ENCODE measurements at places on chromosomes 12 and 14.

DNA sequence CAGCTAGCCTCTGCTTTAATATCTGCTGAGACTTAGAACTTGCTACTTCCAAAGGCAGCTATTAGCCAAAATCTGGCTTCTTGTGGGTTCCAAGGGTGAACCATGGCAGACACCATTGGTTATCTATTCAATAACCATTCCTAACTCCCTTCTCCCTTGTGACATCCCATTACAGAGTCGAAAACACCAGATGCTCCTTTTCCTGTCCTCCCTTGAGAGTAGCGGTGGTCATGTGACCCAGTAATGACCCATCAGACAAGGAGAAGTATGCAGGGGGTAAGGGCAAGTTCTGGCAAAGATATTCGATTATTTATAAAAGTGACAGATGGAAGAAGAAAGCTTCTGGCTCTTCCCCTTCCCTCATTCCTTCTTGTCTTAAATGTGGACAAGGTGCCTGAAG, 20.1 kb downstream of the TGFB3 start:
- no peak for DNase-seq

GRCh38 chr12:28908646-28909045, 240.4 kb upstream of the FAR2 start:
- no peak for DNase-seq

- DNase-seq, result no peak
Measured at GRCh38 chr12:106769546-106769945, 4.9 kb upstream of the RIC8B start.

DNA sequence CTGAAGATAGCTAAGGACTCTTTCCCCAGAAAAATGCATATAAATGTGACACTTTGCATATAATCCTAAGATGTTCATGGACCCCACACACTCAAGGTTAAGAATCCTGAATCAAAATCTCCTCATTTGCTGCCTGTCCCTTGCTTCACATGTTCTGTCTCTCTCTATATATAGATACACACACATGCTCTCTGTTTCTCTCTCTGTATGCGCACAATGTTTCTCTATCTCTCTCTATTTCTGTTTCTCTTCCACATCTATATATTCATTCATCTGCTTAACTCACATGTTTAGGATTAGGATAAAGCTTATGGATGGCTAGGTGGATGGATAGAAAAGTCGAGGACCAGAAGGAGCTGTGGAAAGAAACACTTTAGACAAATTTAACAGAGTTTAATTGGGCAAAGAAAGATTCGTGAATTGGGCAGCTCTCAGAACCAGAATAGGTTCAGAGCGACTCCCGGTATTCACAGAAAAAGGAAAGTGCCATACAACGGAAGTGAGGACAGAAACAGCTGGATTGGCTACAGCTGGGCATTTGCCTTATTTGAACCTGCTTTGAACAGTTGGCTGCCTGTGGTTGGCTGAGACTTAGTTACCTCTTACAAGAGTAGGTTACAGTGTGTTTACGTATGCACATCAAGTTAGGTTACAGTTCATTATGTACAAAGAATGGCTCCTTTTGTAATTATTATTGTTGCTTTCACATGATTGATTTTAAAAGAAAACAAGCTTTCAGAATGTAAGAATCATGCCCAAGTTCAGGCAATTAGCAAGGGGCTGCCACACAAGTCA, 57.6 kb downstream of the EMP1 start:
- no peak for DNase-seq

- no peak for DNase-seq
Measured at GRCh38 chr14:64506721-64507120, 2.2 kb downstream of the ZBTB1 start.

DNA sequence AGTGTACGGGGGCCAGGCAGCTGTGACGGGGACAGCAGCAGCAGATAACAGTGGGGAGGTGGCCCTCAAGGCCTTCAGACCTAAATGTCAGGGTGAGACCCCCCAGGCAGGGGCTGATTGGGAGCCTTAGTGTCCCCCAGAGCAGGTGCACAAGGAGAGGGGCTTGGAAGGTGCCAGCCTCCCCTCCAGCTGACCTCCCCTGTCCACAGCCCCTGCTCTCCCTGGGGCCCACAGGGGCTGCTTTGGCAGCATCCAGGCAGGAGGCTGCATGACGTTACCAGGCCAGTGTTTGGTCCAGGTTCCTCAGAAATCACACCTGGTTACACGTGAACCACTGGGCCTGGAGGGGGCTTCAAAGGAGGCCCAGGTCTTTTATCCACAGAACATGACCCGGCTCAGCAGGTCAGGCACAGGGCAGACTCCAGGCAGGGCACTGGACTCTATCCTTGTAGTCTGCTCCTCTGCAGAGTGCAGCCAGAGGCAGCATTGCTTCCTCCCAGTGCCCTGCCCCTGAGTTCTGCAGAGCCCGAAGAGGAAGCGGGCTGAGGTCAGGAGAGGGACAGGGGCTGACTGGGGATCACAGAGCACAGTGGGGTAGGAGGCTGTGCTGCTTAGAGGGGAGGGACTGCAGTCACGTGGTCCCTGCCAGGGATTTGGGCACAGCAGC, 2.6 kb upstream of the TRMT61A start:
- DNase-seq, result no peak

DNA sequence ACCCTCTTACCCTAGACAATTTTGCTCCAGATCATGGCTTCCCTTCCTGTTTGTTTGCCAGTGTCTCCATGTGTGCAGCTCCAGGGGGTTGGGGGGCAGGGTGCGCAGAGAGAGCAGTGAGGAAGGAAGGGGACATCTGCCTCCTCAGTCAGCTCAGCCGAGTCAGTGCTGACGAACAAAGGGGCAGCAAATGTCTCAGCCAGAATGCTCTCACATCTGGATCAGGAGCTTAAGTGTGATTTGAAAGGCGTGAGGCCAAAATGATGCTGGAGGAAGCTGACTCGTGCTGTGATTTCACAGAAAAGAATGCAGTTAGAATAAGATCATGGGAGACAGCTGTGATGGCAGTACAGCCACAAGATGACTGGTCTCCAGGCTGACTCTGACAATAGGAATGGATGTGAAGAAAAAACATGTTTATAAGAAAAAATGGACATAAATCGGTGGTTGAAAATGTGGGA, 27.1 kb upstream of the CDK17 start:
- DNase-seq, result no peak

GRCh38 chr12:109191621-109192250, 75.3 kb downstream of the ACACB start:
- DNase-seq, result no peak

DNA sequence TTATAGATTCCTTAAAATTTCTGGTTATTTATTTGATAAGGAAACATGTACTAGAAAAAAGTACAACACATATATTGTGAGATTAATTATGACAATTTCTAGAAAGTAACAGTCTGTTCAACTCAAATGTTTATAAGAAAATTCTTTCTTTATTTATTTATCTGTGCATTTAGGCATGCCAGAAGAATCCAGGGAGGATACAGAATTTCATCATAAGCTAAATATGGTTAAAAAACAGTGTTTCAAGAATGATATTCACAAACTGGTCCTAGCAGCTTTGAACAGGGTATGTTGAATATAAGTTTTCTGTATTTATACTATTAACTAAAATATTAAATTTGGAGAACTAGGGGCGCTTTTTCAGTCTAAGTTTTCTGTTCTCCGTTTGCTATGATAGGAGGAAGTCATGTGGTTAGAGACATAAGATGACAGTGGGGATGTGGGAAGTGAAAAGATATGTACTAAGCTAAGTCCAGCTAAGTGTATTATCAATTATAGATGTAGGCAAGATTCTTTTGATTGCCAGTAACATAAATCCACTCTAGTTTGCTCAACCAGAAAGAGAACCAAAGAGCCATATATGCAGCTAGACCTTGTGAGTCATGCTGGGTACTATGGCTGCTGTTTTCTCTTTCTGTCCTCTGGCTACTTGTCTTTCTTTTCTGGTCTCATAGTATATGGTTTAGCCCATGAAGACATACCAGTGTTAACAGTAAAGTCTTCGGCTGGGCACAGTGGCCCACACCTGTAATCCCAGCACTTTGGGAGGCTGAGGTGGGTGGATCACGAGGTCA, 39.0 kb downstream of the LRRK2 start:
- no peak for DNase-seq

DNA sequence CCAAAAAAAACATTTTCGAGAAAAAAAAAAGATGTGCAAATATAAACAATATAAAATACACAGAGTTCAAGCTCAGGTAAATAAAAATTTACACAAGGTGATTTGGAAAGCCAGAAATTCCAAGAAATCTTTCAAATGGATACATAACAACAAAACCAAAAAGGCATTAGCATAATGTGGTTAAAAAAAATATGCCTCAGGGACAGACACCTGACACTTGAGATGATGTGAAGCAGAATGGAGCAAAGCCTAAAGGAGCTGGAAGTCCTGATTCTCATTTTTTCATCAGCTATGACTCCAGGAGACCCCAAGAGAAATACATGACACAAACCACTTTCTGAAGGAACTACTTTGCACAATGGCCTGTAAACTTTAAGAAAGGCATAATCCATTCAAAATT, 98.6 kb downstream of the PPP2R5E start:
- no peak for DNase-seq

DNA sequence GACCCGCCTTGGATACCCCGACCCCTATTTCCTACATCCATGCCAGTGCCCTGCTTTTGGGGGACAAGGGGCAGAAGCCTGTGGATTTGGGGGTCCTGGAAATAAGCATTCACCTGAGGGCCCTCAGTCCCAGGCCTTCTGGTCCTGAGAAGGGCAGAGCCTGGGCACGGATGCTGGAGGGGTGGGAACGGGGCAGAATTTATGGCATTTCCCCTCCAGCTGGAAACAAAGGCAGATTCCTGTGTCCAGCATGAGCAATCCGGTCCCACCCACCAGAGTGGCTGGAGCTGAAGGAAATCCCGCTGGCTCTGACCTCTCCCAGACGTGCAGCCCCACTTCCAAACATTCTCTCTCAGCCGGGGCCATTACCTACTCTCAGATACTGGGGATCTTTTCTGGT, 9.3 kb downstream of the ANKRD33 start:
- no peak for DNase-seq

DNA sequence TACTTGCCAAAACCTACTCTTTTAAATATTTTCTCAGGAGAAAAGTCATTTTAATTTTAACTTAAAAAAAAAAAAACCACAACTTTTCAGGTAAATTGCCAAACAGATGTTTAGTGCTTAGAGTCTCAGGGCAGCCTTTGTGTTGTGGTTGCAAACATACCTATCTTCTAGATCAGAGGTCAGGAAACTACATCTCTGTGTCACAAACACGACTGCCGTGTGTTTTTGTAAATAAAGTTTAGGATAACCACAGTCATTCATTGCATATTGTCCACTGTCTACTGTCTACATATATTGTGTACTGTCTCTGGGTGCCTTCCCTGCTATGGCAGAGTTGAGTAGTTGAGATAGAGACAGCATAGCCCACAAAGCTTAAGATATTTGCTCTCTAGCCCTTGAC, 48.9 kb downstream of the DYRK2 start:
- no peak for DNase-seq

GRCh38 chr12:95836630-95837239, 22.0 kb upstream of the SNRPF start:
- DNase-seq, result no peak

DNA sequence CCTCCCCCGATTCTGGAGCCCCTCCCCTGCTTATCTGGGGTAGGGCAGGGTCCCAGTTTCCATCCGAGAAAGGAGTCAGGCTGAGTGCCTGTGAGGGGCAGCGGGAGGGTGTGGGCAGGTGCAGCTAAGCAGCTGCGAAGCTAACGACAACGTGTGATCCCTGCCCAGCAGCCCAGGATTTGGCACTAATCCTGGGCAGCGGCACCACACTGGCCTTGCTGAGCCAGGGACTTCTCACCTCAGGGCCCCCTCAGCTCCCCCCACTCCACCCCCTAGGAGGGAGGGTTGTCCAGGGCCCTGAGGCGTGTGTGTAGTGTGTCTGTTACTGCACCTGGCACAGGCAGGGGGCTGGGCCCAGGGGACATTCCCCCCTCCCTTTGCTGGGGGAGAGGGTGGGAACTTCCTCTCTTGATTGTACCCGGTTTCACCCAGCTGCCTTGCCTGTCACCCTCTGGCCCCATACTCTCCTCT, 1.8 kb downstream of the SMIM41 start:
- no peak for DNase-seq

DNA sequence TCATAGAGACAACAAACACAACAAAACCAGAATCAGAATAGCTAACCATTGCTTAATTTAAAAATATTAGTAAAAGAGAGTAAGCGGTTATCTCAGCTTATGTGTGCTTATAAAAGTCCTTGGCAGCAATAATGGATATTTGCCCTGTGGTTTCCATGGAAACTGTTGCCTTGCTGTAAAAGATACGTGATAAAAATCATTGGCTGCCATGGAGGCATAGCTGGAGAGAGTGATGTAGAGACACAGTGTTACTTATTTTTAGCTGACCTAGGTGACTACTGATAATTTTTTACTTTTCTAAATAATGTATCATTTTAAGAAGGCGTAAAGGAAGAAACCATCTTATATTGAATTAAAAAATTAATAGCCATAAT, 92.9 kb downstream of the ERC1 start:
- no peak for DNase-seq

DNA sequence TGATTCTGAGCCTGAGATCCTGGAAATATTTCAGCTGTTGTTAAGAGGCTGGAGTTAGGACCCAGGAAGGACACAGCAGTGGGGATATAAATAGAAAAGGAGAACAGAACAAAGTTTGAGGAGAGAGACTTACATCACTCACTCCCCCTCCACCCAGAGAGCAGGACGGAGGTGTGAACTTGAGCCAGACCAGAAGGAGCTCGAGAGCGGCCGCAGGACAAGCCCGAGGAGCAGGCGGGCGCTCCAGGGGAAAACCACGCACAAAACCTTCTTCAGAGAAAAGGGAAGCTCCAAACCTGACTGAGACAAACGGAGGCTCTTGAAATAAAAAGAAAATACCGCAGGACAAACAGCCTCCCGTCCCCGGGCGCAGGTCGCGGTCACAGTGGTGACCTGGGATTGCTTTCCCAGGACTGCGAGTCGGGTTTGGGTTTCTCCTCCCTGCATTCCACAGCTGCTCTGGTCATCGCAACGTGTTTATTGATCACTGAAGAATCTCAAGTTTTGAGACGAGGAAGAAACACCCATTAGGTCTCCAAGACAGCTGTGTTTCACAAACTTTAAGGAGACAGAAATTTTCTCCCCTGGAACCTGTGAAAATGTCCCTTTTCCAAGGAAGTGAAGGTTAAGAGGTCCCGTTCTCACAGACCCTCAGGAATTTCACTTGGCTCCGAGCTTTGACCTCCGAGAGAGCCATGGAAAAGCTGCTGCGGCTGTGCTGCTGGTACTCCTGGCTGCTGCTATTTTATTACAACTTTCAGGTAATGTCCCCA, at the start of gene ADGRD1:
Gene ADGRD1 (plus strand): TSS at position 137 of the 773 bp plus-strand sequence. CDS start 559 bp downstream, at position 696.
- DNase-seq, result no peak
